Fibroblast of gingiva (primary cell): ENCODE measurements at places on chromosomes 6 and 20.

GRCh38 chr6:6584310-6585002 lies 4.1 kb upstream of the LY86 start:
- no peak for DNase-seq

GRCh38 chr20:17648791-17649730 lies 33.0 kb downstream of the RRBP1 start:
- no peak for DNase-seq

GRCh38 chr6:150633486-150633834 lies 33.8 kb downstream of the PLEKHG1 start:
- DNase-seq: no peak

GRCh38 chr6:36858407-36858981 lies 16.1 kb downstream of the PPIL1 start:
- DNase-seq: no peak

- DNase-seq: peak; percentile 32
Observed at GRCh38 chr6:53673162-53673727, 7.7 kb upstream of the KLHL31 start.

DNA sequence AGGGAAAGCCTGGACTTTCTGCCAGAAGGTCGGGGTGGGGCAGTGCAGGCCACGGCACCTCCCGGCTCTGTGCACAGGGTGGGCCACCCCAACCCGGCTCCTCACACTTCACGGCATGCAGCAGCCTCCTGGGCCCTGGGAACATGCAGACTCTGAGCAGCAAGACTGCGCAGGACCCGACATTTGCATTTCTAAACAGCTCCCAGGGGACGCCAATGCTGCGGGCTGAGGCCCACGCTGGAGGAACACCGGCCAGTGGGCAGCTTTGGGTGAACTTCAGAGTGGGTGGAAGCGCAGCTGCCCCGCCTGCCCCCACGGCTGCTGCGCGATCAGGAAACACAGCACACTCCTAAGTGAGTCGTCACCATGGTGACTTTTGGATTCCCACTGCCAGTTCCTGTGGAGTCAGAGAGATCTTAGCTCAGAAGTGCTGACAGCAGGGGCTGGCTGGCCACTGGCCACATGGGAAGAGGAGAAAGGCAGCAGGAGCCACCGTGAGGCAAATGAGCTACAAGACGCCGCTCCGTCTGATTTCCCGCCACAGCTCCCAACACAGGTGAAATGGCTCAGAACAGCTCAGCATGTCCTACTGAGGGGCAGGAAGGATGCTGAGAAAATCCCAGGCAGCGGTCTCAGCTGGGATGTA lies 52.1 kb downstream of the RNASET2 start:
- DNase-seq: no peak

DNA sequence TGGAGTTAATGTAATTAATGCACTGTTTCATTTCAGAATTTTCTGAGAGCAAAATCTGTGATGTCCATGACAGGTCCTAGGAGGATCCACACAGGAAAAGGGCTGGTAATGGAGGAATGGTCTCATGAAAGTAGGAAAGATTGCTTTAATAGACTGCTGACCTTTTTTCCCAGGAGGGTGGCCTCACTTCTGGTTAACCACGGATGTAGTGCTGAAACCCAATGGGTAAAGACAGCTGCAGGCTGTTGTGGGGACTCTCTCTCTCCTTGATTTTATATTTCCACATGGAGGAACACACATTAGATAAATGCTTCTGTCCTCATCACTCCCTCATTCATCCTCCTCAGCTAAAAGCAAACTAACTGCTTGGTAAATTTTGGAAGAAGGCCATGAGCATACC lies 23.6 kb upstream of the RIPOR2 start:
- no peak for DNase-seq

DNA sequence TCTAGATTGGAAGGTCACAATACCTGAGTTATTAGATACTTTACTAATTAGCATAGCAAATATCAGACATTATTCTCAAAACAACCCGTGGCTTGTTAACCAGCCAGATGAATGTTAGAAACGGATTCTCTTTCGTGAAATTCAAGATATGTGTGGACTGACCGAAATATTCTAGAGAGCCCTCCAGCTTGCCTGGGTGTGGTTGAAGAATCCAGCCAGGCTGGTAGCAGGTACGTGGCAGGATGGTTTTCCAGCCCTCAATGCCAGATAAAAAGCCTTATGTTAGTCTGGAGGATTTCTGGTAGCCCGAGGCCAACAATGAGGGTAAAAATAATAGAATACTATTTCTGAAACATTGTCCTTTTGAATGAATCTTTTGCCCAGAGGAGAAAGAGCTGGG lies 19.3 kb downstream of the ECT2L start:
- no peak for DNase-seq
